ENCODE measurements at places on chromosomes 16 and 17.

GRCh38 chr16:84820305-84820684 is 510 bp downstream of the CRISPLD2 start:
- no peak for DNase-seq

DNA sequence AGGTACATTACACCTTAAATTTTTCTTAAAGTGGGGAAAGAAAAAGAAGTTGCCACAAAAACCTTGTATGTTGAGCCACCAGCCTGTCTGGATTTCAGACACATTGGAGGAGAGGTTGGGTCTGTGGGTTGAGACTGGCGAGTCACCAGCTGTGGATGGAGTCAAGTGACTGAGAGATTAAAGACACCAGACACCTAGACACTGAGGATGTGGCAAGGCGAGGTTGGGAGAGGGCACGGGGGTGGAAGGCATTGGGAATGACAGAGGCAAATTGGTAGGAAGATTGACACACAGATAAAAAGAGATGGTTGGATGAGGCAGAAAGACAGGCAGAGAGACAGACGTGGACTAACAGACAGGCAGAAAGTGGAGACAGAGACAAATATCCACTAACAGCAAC is 49.6 kb downstream of the KCNJ12 start:
- DNase-seq, result no peak

DNA sequence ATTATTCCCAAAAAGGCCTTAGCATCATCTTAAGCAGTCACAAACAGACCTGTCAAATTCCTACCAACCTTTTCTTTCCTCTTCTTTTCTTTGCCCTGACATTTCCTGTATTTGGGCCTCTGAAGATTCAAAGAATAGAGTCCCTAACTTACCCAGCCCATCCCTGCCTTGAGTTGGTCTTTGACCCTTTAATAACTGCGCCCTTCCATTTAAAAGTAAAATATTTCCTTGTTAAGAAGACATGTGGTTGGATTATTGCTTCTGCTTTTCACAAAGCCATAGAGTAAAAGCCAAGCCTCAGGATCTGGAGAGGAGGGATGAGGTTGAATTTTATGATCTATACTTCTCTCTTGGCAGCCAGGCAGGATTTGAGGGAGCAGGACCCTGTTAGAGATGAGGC is 13.2 kb upstream of the CCL23 start:
- DNase-seq, result no peak

GRCh38 chr17:83099086-83099555 is 19.7 kb downstream of the METRNL start:
- DNase-seq, result no peak

DNA sequence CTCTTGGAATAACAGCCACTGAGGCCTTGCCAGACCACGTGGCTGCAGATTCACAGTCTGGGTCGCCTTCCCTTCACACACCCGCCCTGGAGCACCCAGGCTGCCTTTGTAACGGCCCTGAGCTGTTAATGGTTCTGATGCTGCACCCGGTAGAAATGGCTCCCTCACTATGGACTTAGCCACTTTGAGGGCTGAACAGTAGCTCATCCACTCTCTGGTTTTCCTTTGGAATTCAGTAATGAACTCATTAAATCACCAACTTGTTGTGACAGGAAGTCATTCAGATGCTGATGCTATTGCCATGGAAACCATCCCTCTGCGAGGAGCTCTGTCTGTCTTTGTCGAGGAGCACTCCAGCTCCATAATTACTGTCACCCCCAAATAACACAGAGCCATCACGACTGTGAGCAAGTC is 59.2 kb downstream of the CDK5R1 start:
- DNase-seq, result peak; percentile 67

GRCh38 chr16:59997706-59998105 is 1263.6 kb upstream of the GOT2 start:
- DNase-seq, result no peak

DNA sequence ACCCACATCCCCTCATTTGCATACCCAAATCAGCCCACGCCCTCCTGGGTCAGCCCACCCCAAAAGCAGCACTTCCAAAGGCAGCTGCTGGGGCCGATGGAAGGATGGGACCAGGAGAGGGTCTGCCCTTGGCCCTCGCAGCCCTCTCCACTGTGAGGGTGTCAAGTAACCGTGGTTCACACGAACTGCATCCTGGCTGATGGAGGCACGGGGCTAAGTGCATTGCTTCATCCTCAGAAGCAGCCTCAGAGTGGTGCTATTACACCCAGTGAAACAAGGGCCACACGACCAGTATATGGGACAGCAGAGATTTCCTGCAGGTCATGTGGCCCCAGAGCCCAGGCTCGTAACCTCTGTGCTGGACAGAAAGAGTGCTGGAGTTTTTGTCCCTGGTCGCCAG is 13.2 kb upstream of the ATP2A3 start:
- DNase-seq, result no peak

GRCh38 chr17:7988750-7989178 is 13.7 kb upstream of the GUCY2D start:
- peak; percentile 81 for DNase-seq

GRCh38 chr17:9924735-9925191 is 19.7 kb upstream of the RCVRN start:
- peak; percentile 70 for DNase-seq

- DNase-seq, result no peak
Observed at GRCh38 chr16:76665571-76666275, 388.5 kb downstream of the CNTNAP4 start.

DNA sequence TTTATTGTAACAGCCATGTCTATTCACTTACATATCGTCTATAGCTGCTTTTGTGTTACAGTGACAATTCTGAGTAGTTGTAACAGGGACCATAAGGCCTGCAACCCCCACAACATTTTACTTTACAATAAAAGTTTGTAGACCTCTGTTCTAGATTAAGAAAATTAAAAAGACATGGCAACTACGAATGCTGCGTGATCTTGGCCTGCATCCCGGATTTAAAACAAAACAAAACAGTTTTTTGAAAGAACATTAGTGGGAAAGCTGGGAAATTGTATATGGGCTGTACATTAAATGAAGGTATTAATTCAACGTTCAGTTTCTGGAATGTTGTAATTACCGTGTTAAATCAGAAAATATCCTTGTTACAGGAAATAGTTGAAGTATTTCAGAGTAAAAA is 64.1 kb downstream of the RMI2 start:
- DNase-seq, result no peak

GRCh38 chr16:51242296-51242994 is 91.4 kb upstream of the SALL1 start:
- DNase-seq, result no peak

- DNase-seq, result no peak
Observed at GRCh38 chr17:11251561-11252107, 10.6 kb downstream of the SHISA6 start.

- no peak for DNase-seq
Observed at GRCh38 chr16:89315791-89316581, 98.5 kb downstream of the ZNF778 start.

- no peak for DNase-seq
Observed at GRCh38 chr17:78236362-78237127, 5.1 kb downstream of the TMEM235 start.

DNA sequence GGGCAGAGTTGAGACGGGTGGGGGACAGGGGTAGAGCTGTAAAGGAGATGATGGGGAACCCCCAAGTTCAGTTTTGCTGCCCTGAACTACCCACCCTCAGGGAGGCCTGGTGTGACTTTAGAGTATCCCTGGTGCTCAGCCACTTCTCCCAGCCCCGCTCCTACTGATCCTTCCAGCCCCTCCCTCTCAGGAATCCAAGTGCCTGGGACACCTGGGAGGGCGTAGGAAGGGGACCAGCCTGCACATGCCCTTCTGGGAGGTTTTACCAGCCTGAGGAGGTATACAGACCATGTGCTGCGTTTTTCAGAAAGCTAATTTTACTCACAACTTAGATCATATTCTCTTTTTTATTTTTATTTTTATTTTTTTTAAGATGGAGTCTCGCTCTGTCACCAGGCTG is 4.1 kb downstream of the ST6GALNAC2 start:
- no peak for DNase-seq

GRCh38 chr16:29738514-29738913 is 7.3 kb downstream of the C16orf54 start:
- no peak for DNase-seq

DNA sequence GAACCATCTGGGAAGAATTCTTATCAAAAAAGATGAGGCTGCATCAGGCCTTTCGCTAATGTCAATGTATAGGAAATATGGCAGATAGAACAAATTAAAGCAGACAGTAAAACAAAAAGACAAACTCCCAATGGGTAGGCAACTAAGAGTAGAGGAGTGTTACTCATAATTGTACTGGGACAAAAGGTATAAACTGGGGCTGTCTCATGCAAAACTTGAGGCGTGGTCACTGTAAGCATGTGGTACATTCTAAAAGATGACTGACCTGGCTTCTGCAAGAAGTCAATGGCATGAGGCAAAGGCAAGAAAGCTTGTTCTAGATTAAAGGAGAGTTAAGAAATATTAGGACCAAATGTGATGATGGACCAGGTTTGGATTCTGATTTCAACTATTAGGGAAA is 26.7 kb downstream of the SMIM36 start:
- DNase-seq, result no peak

- no peak for DNase-seq
Observed at GRCh38 chr17:79845601-79845949, 6.3 kb upstream of the CBX4 start.

DNA sequence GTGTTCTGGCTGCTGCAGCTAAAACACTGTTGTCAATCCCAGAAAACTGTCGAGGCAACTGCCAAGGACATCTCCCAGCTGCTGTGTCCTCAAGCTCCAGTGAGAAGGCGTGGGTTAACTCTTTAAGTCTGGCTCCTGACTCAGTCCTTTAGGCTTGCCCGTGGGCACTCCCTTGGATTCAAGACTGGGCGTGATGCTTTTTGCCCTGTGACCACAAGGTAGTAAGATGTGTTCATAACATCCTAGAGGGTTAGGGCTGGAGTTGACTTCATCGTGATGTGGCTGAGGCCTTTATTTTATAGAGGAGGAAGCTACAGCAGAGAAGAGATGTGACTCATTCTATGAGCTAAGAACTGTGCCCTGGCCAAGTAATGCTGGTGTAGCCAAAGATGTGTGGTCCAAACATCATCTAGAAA is 50.9 kb upstream of the TEKT3 start:
- no peak for DNase-seq

DNA sequence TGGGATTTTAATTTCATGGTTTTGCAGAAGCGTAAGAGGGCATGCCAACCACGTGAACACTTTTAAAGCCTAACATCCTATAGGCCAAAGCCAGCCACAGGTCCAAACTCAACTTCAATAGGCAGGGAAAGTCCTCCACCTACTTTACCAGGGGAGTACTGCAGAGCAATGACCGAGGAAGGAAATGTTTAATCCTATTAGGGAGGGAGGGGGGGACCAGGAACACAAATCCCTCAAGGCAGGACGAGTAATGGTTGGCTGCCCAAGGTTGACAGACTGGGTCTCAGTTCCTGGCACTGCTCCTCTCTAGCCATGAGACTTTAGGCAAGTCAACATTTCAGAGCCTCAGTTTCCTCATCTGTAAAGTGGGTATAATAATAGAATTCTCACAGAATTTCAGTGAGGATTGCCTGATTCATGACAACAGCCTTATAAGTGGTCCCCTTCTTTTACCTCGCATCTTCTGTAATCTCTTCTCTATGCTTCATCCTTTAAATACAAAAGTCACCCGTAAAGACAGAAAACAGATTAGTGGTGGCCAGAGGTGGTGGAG is 315.8 kb downstream of the HAPSTR1 start:
- DNase-seq, result no peak

GRCh38 chr16:13781169-13781564 is 138.8 kb upstream of the ERCC4 start:
- no peak for DNase-seq

- DNase-seq, result no peak
Observed at GRCh38 chr17:4679658-4680057, 24.3 kb downstream of the PELP1 start.

DNA sequence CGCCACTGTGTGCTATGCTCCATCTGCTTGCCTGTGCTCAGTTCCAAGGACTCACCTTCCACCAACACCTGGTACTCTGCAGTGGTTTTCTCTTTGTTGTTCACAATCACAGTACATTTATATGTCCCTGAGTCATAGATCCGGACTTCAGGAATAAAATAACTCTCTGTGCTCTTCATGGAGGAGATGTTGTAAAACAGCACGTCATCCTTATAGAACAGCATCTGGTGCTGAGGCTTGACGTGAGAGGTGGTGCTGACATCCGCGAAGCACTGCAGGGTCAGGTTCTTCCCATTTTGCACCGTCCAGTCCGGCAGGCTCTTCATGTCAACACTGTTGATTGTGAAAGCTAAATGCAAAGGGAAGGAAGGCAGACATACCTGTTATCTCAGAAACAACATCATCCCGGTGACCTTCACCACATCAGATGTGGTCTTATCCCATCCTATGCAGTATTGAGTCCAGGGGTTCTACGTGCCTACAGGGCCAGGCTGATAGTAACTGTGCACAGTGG is 12.8 kb downstream of the PECAM1 start:
- no peak for DNase-seq

DNA sequence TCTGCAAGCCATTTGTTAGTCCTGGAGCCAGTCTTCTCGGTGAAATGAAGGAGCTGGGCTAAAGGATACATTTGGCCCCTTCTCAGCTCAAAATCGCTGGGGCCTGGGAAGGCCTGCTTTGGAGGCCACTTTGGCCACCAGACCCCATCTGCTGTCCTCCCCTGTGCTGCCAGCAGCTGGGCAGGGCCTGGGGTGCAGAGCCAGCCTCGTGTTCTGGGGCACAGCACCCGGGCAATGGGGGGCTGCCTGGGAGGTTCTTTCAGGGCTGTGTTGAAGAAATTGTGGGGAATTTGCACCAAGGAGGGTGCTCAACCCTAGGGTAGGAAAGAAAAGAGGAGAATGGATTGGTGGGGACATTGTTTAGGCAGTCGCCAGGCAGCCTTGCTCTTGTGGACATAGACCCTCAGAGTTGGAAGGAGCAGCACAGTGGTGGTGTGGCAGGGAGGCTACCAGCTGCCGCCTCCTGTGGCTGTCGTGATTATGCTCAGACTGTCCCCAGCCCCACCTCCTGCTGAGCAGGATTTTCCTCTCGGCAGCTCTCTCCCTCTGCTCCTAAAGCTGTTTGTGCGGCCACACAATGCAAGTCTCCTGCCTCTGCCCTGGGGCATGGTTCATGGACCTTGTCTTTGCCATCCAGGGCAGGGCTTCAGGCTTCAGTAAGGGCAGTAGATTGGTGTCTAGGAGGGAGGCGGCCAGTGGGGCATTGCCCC is 174.8 kb downstream of the NTN1 start:
- no peak for DNase-seq

- no peak for DNase-seq
Observed at GRCh38 chr16:1475552-1476114, 805 bp upstream of the CLCN7 start.

GRCh38 chr17:16935241-16935663 is 36.7 kb downstream of the TNFRSF13B start:
- DNase-seq, result no peak

GRCh38 chr17:42118545-42118944 is 2.6 kb downstream of the KAT2A start:
- DNase-seq, result no peak
